CD8-positive, alpha-beta memory T cell (primary cell): ENCODE measurements at places on chromosomes 16 and 17. TPM values are rescaled to one million over a fixed set of nuclear protein-coding genes. Genes with fewer than 3 reads are reported as not detected.

GRCh38 chr16:81481207-81481821 is 36.7 kb downstream of the CMIP start:
- no peak for DNase-seq

DNA sequence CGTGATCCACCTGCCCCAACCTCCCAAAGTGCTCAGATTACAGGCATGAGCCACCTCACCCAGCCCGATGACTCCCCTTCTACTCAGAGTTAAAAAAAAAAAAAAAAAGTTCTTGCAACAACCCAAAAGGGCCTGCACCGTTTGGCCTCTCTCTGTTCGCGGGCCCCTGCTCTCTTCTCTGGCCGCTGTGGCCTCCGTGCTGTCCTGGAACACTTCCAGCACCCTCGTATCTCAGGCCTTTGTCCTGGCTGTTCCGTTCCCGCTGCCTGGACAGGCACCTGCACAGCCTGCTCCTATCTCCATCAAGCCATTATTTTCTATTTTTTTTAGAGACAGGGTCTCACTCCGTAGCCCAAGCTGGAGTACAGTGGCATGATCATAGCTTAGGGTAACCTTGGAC is 10.8 kb downstream of the MYO1C start:
- DNase-seq = no peak

- no peak for DNase-seq
These were observed 2.4 kb downstream of the KCNJ12 start for GRCh38 chr17:21378553-21378952.

GRCh38 chr16:54193665-54194333 is 92.8 kb downstream of the IRX3 start:
- DNase-seq = no peak

GRCh38 chr17:45093444-45094110 is 32.5 kb downstream of the NMT1 start:
- no peak for DNase-seq

Gene ZP2
- total RNA-seq = not detected

Gene MT1F
- total RNA-seq = 18.6 TPM

Gene PRSS21
- total RNA-seq = 9.2 TPM

Gene DNAAF1
- not detected for total RNA-seq

Gene KCNAB3
- 5.6 TPM for total RNA-seq
